ENCODE measurements at places on chromosomes 11 and 22.

DNA sequence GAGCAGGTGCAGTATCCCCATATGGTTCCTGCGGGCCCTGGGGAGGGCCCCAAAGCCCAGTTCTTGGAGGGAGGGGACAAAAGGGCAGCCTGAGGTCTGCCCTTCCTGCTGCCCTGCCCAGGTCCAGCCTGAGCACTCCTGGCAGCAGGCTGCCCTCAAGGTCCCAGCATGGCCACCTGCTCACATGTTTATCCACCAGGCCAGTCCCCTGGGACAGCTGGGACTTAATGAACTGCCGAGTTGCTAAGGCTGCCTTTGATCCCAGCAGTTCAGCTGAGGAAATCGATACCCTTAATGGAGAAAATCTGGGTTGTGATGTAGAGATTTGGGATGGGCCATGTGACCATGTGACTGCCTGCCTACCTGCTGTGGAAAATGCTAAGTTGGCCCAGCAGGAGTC lies 146.2 kb downstream of the TRIM29 start:
- no peak for DNase-seq

- no peak for DNase-seq
Observed at GRCh38 chr11:84522331-84522730, 1104.8 kb downstream of the DLG2 start.

GRCh38 chr11:26743622-26744021 lies 21.8 kb upstream of the SLC5A12 start:
- DNase-seq = no peak

- no peak for DNase-seq
Observed at GRCh38 chr11:77205467-77206263, 77.6 kb downstream of the MYO7A start.

DNA sequence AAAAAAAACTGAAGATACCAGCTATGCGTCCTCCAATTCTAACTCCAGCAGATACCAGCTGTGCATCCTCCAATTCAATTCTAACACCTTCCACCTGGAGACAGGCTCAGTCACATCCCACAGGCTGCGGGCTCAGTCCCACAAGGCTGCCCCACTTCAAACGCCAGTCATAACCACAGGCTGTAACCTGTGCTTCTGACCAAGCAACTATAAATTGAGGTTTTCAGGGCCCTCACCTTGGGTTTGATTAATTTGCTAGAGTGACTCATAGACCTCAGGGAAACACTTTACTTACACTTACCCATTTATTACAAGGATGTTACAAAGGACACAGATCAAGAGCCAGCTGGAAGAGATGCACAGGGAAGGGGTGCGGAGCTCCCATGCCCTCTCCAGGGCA lies 32.4 kb upstream of the MSANTD2 start:
- no peak for DNase-seq

DNA sequence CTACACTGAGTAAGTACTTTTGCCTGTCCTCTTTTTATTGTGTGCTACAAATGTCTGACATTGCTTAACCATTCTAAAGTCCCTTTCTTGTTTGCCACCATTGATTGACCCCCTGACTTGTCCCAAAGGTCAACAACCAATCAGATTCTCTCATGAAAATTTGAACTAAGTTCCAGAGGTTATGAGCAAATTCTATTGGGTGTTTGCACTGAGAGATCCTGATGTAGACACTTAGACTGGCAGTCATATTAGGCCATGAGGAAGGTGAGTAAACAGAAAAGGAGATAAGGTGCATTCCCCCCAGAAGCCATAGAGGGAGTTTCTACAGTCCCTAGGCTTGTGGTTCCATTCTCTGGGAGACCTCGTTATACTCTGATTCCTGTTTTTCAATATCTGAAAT lies 101.3 kb upstream of the E2F8 start:
- DNase-seq = no peak

DNA sequence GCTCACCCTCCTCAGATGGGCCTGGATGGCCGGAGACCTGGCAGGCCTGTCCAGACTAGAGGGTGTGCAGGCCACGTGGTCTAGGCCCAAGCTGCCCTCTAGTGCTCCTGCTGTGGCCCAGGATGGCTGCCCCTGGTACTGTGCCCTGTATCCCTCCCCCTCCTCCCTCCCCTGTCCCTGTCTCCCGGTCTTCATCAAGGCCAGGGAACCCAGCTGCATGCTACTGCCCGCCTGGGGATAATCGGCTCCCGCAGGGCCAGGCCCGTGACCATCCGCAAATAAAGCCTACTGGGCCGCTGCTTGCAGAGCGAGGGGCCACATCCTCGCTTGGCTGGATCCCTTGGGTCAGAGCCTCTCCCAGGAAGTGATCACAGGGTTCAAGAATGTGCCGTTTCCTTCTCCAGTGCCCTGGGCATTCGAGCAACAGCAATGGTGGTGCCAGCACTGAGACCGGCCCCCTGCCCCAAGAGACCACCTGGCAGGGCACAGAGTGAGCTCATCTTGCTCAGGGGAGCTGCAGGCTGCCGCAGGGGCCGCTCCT lies 51.1 kb downstream of the WNT7B start:
- DNase-seq = no peak

DNA sequence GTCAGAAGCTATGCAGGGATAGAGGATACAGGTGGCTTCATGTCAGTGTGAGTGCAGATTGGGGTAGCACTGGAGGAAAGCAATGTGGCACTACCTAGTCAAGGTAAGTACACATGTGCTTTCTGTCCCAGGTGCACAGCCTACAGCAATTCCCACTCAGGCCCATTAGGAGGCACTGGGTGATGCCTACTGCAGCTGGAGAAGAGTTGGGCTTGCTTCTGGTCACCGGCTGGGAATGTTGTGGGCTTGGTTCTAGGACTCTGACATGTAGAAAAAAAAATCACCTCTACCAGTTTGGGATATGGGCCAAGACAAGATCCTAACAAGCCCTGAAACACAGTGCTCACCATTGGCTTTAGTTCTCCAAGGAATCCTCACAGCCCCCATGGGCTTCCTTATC lies 69.7 kb downstream of the TENM4 start:
- DNase-seq = no peak

DNA sequence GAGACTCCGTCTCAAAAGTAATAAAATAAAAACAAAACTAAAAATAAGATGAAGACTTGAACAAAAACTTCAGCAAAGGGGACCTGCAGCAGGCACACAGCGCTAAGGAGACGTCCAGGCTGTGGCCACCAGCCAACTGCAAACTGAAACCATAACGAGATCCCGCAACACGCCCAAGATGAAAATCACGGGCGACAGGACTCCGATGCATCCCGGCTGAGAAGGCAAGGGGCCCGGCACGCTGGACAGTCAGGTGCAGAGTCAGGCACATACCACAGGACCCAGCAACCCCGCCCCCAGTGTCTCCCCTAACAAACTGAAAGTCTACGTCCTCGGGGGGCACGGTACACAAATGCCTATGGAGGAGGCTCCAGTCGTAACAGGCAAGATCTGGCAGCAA lies 9.2 kb downstream of the HRAS start:
- DNase-seq = no peak

DNA sequence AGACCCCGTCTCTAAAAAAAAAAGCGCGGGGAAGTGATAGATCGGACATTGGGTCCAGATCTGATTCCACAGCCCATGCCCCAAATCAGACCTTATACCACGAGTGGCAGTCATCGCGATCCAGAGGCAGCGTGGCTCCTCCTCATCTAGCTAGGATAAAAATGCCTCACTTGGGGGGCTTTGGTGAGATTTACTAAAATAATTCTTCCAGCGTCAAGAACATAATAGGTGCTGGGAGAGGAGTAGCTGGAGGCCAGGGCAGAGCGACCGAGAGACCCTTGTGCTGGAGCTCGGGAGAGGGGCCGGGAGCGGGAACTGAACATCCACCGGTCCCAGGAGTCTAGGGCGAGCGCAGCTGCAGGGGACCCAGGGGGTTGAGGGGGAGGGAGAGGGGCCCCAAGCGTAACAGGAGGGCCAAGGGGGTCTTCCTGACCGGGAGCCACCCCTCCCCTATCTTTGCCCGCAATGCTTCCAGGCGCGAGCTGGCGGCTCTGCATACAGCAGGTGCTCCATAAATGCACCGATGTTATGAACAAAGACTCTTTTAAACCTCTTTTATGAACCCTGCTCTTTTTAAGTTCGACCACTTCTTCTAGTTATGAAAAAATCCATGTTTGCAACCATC lies 823 bp upstream of the CPT1A start:
- no peak for DNase-seq

- DNase-seq = no peak
Observed at GRCh38 chr11:65866509-65867283, 5.9 kb downstream of the EFEMP2 start.

GRCh38 chr22:44366372-44367300 lies 53.9 kb upstream of the SHISAL1 start:
- DNase-seq = no peak

DNA sequence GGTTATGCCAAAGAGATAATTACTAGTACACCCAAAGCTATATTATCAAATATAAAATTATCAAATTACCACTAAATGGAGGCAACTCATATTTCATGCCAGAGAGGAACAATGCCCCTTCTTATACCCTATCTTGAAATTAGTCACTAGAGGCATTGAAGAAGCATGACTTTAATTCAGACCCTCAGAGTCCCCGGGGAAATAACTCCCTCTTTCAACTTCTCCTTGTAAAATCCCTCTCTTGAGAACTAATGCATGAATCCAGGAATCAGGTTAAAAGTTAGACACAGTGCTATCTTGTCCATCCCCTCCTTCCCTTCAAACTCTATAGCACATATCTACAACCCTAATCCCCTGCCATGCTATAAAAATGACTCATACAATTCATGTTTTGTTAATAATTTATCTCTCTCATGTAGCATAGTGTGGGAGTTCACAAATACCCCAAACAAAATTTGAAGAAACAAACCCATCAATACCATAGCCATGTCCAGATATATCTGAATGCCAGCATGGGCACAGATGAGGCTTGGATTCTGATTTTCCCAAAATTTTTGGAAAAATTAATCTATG lies 665.4 kb downstream of the KCNA4 start:
- no peak for DNase-seq

DNA sequence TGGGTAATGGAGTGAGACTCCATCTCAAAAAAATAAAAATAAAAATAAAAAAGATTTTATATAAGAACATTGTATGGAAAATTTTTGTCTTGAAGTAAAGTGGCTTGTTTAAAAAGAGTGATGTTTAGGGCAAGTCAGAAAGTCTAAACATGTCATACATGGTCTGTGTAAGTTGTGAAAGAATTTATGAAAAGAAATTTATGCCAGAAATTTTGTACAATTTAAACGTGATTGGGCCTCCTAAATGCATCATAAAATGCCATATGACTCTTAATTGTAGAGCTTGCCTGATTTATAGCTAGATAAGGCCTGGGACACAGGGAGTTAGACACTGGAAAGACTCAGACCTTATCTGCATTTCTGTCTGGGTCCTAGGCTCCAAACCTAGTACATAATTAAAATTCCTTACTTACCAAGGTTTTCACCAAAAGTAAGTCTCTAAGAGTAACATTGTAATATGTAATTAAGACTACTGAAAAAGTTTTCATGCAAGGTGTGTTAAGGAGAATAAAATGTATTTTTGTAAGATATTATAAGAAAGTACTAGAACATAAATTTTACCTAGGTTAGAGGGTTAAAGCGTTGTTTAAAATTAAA lies 110.5 kb downstream of the AASDHPPT start:
- no peak for DNase-seq

GRCh38 chr11:911031-911889 lies 650 bp upstream of the CHID1 start:
- DNase-seq = no peak

- no peak for DNase-seq
Observed at GRCh38 chr11:2178906-2179494, 7.4 kb upstream of the TH start.

DNA sequence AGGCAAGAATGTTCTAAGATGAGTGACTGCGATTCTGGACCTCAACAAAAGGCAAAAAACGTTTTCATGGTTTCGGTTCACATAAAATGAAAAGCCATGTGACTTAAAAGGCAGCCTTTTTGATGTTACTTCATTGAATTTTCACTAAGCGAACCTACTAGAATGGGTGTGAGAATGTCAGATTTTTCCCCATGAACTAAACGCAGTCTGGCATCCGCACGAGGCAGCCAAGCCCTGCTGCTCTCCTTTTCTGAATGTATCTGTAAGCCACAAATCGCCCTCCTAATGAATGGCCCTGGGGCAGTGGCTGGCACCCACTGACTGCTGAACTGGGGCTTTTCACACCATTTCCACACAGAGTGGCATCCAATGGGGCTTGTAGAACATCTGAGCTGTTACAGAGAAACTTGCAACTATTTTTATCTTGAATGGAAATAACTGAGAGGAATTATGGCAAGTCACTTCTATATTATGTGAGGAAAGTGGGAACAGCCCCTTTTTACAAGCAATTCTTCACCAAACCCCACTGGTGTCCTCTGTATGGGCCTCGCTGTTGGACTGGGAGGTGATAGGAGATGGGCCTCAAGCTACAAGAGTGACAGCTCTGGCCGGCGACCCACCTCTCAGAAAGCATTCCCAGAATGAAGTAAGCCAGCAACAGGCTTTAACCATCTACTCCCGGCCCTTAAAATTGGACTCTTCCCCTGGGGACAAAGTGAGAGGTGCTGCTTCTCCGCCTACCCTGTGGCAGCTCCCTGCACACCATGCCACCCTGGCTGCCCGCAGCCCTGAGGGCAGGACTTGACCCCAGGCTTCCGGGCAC lies 29.4 kb downstream of the PPP2R1B start:
- no peak for DNase-seq

- no peak for DNase-seq
Observed at GRCh38 chr22:27911330-27911729, 7.7 kb downstream of the PITPNB start.

DNA sequence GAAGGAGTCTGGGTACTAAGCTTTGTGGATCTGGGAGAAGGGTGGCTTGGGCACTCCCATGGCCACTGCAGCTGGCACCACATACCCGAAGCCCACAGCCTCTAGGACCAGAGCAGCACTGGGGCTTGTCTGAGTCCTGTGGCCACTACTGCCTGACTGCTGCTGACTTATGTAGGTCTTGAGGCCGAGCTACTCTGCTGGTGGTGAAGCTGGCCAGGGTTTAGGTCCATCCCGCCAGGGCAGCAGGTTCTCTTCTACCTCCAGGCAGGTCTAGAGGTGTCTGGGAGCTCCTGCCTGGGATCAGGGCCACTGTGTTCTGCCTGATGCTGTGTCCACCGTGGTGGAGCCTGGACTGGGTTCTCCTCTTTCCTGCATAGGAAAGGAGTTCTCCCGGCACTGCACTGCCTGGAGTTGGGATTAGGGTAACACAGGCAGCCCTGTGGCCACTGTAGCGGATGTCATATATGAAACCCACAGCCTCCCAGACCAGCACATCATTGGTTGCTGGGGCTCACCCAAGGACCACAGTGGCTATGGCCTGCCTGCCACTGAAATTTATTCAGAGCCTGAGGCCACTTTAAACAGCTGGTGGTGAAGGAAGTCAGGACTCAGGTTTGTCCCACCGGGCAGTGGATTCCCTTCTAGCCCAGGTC lies 109.8 kb upstream of the SERPIND1 start:
- no peak for DNase-seq

DNA sequence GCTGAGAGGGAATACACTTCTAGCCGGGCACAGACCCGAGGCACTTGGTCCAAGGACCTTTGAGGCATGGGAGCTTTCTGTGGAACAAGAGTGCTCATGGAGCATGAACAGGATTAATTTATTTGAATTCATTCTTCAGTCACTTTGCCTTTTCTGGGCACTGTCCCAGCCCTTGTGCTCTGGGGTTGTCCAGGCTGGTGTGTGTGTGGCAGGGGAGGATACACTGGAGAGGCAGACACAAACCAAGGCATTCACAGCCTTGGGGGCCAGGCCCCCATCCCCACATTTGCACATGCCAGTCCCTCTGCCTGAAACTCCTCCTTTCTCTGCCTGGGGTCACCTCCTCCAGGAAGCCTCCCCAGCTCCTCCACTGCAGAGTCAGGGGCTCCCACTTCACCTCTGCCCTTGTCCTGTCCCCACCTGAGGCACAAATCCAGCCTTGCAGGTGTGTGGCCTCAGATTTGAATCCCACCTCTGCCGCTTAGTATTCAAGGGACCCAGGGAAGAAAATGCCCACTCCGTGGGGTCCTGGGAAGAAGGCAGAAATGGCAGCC lies 55.5 kb downstream of the MYO7A start:
- no peak for DNase-seq
